ENCODE measurements at places on chromosomes 2 and 18.

DNA sequence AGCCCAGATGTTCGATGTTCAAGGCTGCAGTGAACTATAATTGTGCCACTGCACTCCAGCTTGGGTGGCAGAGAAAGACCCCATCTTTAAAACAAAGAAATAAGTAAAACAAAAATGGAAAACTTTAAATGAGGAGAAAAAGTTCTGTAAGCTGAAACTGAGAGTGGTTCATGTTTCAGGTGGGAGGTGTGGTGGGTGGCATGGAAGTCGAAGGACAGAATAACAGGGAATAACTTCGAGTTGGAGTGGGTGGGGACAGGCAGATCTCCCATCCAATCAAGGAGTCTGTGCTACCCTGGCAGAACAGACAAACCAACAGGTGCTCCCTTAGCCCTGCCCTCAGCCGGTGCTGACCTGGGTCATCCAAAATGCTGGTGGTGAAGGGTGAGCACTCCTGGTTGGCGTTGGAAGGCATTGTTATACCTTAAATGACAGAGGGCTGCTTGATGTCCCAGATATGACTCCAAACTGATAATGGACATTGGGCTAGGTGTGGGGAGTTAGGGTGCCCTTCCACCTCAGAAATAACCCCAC, 328.4 kb downstream of the DYSF start:
- DNase-seq = no peak

- DNase-seq = no peak
Measured at GRCh38 chr2:47226923-47227220, 71.8 kb upstream of the STPG4 start.

DNA sequence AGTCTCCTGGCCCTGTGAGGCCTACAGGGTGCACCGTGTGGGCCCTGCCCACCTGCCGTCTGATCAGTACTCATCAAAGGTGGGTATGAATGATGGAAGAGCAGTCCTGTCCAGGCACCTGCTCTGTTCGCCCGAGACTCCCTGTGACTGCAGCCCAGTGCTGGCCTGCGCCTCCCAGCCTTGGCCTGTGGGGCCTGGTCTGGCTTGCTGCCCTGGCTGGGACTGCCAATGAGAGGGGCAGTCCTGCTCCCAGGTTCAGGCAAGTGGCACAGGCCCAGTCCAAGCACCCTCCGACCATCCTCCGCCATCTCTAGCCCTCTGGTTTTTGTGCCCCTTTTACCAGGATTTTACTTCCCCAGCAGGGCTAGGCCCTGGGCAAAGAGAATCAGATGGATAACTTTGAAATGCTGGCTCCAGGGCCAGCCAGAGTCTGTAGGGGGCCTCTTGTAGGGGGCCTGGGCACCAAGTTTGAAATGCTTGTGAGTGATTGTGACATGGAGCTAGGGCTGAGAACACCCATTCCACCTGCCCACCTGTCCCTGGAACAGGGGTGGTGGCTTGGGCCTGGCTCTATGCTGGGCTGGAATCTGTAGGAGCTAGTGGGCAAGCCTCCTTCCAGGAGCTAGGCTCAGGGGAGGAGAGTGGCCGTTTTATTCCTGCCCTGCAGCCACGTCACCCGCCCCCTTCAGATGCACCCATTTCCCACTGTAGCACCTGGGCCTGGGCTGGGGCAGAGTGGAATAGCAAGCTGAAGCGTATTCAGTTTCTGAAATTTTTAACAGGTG, 8.7 kb upstream of the HS6ST1 start:
- no peak for DNase-seq

DNA sequence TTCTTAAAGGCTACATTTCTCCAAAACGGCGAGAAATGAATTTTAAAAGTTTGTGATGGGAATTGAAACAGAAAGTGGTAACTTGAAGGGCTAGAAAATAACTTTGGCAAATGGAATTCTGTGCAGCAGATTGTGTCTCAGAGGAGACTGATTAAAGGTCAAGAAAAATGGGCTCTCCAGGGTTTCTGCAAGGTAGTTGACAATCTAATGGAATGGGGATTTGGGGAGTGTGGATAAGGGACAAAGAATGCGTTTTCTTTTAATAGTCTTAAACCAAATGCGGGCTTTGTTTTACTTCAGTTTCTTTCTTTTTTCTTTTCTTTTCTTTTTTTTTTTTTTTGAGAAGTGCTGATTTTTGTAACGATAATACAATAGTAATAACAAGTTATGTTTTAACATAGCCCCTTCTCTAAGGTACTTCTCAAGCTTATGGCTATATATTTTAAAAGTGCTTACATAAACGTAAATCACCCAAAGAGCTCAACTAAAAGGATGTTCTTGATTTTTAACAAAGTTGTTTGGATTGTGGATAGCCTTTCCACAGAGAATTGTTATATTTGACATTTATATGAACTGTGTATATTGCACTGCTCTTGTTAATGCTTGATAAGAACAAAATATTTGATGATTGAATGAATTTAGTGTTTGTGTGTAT, 36.6 kb downstream of the CAMKMT start:
- no peak for DNase-seq

Measured in stimulated activated CD4-positive, alpha-beta T cell treated with anti-CD3 and anti-CD28 coated beads, Interleukin-2, amount 100 ng/mL, for 24 hours (primary cell).